GM06990 (cell line): ENCODE measurements at places on chromosomes 12 and 14.
A peak's percentile ranks its signal among the peaks of the same experiment; 100 is the strongest.

DNA sequence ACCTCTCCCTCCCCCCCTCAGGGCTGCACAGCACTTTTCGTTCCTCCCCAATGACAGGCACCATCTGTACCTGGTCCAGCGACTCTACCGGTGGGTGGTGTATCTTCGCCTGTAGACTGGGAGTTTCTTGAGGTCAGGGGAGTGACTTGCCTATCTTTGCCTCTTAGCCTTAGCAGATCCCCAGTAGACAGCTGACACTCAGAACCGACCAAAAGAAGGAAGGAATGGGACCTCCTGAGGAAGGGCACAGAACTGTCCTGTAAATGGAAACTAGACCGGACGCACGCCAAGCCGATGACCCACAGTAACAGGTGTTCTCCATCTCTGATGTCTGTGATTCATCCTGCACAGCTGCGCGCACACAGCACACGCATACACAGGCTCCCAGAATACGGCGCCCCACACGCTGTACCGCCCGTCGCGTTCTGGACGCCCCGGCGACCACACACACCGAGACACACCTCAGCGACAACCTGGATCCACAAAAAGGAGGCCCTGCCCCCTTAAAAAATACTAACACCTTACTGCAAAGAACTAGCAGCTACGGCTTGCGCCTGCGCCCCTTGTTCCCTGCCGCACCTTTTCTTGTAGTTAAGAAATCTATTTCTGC, 673 bp upstream of the TTC9 start:
- DNase-seq = peak; percentile 82

DNA sequence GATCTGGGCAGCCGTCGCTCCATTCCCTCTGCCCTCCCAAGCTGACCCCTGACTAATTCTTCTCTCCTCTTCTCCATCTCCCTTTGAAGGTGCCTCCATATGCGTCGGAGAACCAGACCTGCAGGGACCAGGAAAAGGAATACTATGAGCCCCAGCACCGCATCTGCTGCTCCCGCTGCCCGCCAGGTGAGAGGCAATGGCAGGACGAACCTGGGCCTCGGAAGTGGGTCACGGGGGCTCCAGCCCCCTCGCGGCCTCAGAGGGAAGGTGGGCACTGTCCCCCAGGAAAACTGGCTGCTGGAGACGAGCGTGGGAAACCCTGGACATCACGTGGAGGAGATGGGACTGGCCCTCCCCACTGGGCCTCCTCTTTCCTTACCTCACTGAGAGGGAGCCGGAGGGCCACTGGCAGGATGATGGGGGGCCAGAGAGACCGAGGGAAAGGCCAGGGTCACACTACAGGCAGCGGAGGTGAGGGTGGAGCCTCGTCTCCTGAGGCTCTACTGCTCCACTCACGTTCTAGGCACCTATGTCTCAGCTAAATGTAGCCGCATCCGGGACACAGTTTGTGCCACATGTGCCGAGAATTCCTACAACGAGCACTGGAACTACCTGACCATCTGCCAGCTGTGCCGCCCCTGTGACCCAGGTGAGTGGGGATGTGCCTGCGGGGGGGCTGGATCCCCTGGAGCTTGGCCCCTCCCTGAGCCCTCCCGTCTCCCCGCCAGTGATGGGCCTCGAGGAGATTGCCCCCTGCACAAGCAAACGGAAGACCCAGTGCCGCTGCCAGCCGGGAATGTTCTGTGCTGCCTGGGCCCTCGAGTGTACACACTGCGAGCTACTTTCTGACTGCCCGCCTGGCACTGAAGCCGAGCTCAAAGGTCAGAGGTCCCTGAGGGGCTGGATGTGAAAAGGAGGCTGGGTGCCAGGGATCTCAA, 806 bp downstream of the LTBR start:
- no peak for DNase-seq

DNA sequence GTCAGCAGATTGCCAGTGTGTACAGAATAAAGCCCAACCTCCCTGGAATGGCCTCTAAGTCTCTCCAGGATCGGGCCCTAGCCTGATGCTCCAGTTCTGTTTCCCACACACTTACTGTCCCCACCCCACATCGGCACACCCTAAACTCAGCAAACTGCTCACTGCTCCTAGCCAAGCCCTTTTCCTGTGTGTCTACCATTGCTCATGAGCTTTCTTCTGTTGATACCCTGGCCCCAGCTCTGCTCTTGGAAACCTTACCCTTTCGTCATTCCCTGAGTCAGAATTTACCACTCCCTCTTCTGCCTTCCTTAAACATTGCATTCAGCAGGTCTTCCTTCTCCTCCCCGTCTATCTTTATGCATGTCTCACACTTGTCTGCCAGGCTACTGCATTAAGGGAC, 158.9 kb downstream of the TMX1 start:
- DNase-seq = no peak

DNA sequence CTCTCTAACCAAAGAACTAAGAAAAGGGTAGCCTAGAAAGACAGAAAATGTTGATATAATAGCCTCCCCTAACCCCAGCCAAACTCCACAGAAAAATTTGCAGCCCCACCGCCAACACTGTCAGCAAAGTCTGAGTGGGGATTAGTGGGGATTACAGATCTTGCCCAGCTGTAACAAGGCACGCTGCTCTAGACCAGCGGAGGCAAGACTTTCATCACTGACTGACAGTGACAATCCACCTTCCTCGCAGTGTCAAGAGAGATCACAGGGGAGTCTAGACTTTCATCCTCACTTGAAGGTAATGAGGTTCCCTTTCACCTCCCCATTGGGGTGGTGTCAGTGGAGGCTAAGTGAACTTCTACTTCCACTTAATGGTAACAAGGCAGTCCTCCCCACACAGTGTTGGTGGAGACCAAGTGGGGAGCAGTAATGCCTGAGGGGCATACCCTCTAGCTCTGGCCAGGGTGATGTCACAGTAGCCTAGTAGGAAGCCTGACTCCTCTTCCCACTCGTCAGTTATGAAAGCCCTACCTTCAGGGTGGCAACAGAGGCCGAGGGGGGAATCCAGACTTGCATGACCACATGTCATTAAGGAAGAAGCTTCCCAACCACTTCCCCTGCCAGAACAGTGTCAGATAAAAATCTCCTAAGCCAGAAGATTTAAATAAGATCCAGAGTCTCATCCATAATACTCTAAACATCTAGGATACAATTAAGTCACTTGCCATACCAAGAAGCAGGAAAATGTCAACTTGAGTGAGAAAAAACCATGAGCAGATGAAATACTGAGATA, 91.7 kb upstream of the RASSF8 start:
- no peak for DNase-seq
